ENCODE measurements at places on chromosomes 4 and X.

- DNase-seq: no peak
Measured at GRCh38 chrX:17435476-17435875, 60.5 kb downstream of the NHS start.

- DNase-seq: no peak
Measured at GRCh38 chr4:23577398-23577797, 312.4 kb downstream of the PPARGC1A start.

DNA sequence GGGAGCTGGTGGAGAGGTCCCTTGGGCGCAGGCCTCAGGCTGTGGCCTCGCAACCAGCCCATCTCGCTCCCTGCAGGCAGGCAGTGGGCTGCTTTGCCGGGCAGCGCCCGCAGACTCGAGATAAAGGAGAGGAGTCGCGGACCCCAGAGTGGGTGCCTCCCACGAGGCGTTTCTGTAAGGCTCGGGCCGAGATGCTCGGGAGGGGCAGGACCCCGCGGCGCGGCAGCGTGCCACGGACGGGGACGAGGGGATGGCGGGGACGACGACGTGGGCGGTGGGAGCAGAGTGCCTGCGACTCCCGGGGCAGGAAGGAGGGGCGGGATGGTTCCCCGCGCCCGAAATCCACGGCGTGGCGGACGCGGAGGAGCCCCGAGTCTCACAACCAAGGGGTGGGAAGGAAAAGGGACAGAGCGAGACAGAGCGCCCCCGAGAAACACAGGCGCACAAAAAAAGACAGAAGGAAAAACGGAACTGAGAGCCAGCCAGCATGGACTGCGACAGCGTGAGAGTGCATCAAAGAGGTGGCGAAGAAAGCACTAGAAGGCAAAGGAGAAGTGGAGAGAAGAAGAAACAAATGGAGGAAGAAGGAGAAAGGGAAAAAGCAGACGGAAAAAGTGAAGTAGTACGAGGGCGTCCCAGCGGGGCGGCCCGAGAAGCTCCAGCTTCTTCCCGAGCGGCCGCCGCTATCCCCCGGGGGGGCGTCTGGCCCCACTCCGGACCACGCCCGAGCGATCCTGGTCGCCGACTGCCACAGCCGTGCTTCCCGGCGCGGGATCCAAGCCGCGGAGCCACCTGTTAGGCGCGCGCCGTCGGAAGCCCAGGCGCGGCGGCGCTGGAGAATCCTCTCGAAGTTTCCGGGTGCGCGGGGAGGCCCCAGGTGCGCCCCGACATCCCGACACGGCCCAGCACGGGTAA, 1.5 kb downstream of the BEND4 start:
- DNase-seq: peak; percentile 5

DNA sequence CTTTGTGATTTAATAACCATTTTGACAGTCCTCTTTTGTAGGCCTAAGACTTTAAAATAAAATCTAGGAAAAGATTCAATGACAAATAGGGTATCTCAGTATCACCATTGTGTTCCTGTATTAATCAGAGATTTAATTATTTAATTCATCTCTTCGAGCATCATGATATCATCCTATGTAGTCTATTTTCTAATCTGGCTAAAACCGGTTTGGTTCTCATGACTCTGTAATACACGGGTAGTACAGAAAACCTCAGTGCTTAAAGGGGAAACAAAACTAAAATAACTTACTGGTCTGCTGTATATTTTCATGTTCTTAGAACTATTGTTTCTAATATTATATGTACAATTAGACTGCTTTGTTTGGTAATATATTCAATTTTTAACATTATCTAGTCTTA, 23.7 kb upstream of the FBXW7 start:
- no peak for DNase-seq

Data from muscle of leg (tissue), 16 donors.